ENCODE measurements at places on chromosomes 11 and 22.

DNA sequence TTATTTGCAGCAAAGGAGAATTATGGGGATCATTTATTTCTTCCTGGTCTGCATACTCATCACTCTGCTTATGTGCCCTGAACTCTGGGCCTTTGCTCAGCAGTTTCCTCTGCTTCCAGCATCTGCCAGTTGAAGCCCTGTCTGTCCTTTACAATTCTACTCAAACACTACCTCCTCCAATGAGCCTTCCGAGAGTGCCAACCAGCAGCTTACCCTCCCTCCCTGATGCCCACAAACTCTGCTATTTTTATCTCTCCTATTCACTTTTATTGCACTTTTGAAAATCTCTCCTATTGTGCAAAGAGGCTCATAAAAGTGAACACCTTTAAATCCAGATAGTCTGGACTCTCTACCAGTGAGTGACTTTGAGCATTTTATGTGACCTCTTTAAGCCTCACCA lies 3.6 kb upstream of the ME3 start:
- no peak for DNase-seq

DNA sequence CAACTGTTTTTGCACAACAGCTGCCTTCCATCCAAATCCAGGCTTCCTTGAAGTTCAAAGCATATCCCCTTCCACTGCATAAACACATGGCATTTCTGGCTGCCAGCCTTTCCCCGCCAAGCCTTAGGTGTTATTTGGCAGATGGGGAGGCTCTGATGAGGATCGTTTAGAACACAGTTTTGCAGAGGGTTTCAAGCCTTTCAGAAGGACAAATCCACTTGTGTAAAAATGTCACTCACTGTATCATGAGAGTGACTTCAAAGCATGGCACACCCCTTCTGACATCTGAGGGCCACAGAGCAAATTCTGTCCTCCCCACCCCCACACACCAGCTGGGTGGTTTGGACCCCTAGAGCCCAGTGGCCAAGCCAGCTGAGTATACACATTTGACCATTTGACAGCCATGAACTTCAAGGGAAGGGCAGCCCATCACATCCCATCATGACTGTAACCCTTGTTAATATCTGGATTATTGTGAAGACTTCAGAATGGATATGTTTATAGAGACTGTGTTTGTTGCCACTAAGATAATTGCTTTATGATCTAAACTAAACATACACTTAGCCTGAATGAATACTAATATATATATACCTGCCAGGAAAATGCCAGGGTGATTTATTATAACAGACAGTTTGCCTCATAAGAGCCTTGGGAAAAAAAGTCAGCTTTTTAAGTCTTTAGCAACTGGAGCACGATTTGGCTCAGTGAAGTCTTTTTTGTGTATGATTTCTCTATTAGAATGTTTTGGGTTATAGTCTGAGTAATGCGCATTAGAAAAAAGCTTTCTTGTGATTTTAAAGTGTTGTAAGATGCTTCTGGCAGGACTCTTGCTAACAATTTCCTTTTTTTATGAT lies 31.9 kb downstream of the FBLN1 start:
- no peak for DNase-seq

DNA sequence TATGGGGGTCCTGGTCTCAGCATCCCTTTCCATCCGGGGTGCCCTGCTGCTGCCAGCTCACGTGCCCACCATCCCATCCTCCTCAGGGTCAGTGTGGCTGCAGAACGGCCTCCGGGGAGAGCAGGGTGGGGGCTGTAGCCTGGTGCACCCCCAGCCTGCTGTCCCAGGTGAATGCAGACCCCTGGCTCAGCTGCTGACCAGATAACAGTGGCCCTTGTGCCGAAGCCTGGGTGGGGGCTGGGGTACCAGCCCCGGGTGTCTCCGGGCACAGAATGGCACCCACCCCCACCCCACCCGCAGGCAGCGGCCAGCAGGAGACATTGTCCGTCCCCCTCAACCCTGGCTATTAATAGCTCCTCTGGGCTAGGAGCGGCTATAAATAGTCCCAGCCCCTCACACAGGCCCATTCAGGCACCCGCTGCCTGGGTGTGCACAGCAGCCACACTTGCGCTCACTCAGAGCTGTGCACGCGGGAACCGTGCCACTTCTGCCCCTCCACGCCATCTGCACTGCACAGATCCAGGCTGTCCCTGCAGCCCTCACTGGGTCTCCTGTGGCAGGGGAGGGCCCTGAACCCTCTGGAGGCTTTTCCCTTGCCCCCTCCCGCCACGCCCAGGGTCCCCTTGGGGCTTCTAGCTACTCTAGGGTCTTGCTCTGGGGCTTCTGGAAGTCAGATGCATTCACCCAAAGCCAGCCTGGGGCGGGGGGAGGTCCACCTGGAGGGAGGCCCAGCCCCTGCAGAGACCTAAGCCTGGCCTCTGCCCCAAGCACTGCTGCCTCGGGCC lies 18.7 kb downstream of the CRELD2 start:
- peak; percentile 49 for DNase-seq

- no peak for DNase-seq
Measured at GRCh38 chr22:43272301-43272700, 70.9 kb downstream of the SCUBE1 start.

- no peak for DNase-seq
Measured at GRCh38 chr11:44263738-44264437, 46.1 kb downstream of the ALX4 start.

- no peak for DNase-seq
Measured at GRCh38 chr11:132131961-132132360, 761.5 kb downstream of the NTM start.
